ENCODE measurements at places on chromosomes 4 and X. TPM values are rescaled to one million over a fixed set of nuclear protein-coding genes. Genes with fewer than 3 reads are reported as not detected.

Gene ANKRD50
- 21.8 TPM for total RNA-seq

Gene ASB9
- total RNA-seq, result 1.7 TPM

Gene MID2
- total RNA-seq, result 61.3 TPM

Gene FANCB
- total RNA-seq, result 1.3 TPM

DNA sequence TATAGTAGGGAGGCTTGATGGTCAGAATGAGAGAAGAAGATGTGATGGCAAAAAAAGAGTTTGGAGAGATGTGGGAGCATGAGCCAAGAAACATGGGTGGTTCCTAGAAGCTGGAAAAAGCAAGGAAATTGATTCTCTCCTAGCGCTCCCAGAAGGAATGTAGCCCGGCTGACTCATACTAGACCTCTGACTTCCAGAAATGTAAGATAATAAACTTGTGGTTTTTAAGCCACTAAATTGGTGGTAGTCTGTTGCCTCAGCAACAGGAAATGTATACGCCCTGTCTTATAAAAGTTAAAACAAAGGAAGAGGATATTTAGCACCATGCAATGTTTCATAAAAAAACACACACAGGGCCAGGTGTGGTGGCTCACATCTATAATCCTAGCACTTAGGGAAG lies 182.7 kb upstream of the PCDH7 start:
- DNase-seq, result no peak

Gene EVC2
- total RNA-seq, result 14.3 TPM

Gene CA5B
- total RNA-seq, result 7.2 TPM

DNA sequence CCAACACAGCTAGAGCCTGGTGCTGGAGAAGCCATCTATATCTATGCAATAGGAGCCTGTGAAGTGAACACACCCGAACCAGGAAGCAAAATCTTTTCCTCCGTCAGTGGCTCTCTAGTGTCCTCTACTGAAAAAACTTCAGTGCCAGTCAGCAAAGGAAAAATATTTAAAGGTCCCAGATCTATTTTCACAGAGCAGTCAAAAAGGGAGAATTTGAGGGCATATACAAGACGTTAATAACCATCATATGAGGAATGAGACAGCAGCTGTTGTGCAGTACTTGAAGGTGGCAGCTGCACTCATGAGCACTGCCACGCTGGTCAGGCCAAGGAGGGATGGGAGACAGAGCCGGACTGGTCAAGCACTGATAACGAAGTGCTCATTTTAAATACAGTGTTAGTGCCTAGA lies 14.4 kb downstream of the MCUB start:
- DNase-seq, result no peak

Data from lower leg skin (tissue), 4 donors.